Jurkat, Clone E6-1 (cell line): ENCODE measurements at places on chromosomes 5 and 9.
A peak's percentile ranks its signal among the peaks of the same experiment; 100 is the strongest.

- DNase-seq: no peak
These were observed 3.6 kb downstream of the TMC1 start for GRCh38 chr9:72524820-72525540.

DNA sequence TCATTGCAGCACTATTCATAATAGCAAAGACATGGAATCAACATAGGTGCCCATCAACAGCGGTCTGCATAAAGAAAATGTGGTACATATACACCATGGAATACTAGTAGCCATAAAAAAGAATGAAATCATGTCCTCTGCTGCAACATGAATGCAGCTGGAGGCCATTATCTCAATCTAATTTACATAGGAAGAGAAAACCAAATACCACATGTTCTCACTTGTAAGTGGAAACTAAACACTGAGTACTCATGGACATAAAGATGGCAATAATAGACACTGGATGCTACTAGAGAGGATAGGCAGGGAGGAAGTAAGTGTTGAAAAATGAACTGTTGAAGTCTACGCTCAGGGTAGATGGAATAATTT lies 203.9 kb upstream of the CDH9 start:
- no peak for DNase-seq

- no peak for DNase-seq
These were observed 647.2 kb downstream of the BNC2 start for GRCh38 chr9:16223074-16223871.

- DNase-seq: no peak
These were observed 32.5 kb downstream of the CAMSAP1 start for GRCh38 chr9:135874859-135875258.

- DNase-seq: no peak
These were observed 385.9 kb upstream of the TLE4 start for GRCh38 chr9:79185866-79186265.

DNA sequence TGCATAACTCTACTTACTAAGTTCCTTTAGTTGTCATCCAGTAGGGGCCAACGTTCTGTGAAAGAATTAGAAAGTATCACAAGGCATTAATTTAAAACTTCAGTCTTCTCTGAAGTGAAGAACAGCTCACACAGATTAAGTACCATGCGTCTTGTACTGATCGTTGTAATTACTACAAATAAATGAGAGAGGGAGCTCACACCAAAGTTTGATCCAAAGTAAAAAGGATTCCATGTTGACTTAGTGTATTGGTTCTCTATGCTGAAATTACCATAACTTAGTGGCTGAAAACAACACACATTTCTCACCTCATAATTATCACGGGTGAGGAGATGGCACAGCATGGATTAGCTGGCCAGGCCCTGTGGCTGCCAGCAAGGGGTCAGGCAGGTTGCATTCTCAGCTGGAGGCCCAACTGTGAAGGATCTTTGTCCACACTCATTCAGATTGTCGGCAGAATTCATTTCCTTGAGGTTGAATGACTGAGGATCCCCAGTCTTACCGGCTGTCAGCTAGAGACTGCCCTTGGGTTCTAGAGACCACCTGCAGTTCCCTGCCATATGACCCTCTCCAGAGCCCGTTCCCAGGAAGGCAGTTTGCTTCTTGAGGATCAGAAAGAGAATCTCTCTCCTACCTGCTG lies 169.1 kb downstream of the YTHDC2 start:
- peak; percentile 2 for DNase-seq

GRCh38 chr5:14383923-14384322 lies 197.7 kb upstream of the OTULINL start:
- no peak for DNase-seq

DNA sequence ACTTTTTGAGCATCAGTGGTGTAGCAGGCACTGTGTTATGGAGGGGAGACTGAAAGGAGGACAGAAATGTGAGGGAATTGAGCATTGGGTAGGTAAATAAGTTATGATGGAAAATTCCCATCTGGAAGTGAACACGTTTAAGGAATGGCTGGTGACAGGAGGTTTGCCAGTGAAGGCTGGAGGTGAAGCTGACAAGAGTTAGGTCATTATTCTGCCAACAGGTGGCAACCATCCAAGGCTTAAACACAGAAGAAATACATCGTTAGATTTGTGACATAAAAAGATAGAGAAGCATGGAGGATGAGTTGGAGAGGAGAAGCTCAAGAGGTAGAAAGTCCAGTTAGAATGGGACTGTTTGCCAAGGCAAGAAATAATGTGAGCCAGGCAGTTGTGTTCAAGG lies 455.3 kb upstream of the SGCD start:
- DNase-seq: no peak

DNA sequence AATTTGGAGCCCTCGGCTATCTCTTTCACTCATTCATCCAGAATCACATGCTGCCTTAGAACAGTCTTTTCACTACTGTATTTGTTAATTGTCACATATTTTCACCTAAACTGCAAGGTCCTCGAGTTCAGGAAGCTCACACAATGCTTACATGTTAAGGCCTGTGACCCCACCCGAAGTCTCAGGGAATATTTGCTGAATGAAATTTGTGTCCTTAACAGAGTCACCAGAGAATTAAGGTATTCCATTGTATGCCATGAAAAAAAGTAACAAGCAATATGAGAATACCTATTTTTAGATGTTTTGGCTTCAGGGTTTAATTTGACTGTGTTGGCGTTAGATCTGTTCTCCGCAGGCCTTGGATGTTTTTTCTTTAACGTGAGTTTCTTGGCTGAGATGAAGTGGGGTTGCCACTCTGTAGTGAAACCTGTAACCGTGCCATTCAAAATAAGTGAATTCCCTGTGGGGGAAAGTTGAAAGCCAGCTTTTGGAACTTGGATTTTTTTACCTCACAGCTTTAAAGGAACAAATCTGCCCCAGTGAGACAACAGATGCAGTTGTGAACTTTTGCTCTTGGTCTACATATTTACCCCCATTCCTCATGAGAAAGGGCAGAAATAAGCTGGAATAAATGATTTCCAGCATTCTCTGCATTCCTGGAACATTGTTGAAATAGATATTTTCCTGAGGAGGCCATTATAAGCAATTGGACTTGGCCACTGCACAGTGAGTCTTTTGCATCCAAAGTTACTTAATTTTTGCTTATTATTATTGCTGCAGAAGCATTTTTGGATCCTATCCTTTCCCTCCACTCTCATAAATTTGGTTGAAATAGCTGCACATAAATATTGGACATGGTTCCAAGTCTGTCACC lies 35.9 kb upstream of the FBP1 start:
- no peak for DNase-seq

DNA sequence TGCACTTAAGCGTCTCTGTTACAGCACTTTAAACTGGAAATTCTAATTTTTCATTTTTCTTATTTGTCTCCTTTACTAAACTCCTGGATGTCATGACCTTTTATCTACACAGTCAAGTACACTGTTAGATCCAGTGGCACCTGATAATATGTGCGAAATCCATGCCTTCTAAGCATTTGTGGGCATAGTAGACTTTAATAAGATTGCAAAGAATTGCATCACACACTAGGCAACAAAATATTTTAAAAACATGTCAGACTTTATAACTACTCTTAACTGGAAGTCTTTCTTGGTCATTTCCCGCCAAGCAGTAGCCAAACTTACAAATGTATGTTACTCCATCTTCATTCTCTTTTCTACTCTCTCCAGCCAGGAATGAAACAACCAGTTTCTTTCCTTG lies 5.0 kb upstream of the SPINK1 start:
- no peak for DNase-seq

GRCh38 chr5:58268268-58268667 lies 191.6 kb downstream of the PLK2 start:
- no peak for DNase-seq

GRCh38 chr5:42824347-42824976 lies 12.8 kb upstream of the SELENOP start:
- no peak for DNase-seq

DNA sequence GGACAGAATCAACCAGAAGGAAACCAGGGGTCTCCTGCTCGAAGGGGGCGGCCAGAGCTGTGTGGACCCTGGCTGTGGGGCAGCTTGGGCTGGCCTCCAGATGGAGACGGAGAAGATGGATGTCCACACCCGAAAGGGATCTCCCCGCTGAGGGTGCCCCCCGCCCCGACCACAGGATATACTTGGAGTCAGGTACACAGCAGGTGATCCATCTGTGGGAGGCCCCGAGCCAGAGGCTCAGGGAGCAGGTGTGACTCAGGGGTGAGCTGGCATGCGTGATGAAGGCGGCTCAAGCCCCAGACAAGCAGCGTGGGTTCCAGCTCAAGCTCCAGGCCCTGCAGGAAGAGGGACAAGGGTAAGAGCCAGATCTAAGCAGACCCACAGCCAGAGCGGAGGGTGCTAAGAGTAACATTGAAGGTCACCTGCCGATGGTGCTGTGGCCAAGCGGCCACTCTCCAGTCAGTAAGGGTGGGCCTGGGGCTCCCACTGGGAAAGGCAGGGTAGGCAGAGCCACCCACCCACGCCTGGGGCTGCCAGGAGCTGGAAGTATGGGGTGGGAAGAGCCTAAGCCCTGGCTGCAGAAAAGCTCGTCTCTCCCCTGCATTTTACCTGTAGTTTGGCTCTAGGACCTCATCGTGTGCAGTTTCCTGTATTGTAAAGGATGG lies 30.6 kb upstream of the MVB12B start:
- no peak for DNase-seq

DNA sequence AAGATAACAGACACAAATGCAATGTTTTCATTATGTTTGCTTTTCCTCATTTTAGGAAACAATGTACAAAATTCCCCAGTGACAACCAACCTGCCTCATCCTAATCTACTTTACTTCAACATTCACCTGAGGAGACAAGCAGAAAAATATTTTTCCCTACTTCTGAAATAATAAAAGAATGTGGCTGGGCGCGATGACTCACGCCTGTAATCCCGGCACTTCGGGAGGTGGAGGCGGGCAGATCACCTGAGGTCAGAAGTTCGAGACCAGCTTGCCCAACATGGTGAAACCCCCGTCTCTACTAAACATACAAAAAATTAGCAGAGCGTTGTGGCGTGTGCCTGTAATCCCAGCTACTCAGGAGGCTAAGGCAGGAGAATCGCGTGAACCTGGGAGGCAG lies 36.9 kb downstream of the MYO10 start:
- no peak for DNase-seq
